ENCODE measurements at places on chromosomes 5 and 9.

- DNase-seq, result no peak
Observed at GRCh38 chr9:69976152-69976551, 67.5 kb upstream of the MAMDC2 start.

- DNase-seq, result no peak
Observed at GRCh38 chr9:122248448-122248865, 16.2 kb downstream of the RBM18 start.

DNA sequence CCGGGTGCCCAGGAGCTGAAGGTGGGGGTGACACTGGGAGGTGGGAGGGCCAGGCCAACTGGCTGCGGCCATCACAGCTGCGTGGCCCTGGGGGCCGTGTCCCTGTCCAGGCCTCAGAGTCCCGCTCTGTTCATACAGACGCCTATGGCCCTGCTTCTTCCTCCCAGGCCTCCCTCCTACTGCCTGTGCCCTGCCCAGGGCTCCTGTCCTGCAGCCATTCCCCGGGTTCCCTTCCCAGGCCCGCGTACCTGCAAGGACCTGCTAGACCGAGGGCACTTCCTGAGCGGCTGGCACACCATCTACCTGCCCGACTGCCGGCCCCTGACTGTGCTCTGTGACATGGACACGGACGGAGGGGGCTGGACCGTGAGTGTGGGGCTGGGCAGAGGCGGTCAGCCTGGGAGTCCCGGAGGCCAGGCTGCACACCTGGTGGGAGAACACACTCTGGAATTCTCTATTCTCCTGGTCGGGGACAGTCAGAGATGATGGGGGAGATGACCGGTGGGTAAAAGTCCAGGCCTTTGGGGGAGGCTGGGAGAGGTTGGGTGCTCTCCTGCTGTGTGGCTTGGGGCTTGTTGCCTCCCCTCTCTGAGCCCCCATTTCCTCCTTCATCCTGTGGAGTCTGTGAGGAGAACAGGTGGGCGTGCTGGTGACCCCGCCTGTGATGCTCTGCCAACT, 4.5 kb downstream of the FCN2 start:
- DNase-seq, result no peak

GRCh38 chr9:114099669-114100270, 678 bp upstream of the KIF12 start:
- no peak for DNase-seq

DNA sequence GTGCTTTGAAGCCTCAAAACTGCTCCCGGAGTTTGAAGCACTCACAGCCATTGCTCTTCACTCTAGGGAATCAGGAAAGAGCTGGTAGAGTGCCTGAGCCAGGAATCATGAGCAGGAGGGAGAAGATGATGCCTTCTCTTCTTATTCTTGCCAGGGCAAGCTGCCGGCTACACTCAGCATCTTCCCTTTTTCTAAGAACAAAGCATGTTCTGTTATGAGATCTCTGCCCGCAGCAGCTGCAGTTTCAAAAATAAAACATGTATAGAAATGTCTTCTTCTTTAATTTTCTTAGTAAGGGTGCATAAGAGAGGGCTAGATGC, 57.9 kb upstream of the RICTOR start:
- DNase-seq, result no peak

DNA sequence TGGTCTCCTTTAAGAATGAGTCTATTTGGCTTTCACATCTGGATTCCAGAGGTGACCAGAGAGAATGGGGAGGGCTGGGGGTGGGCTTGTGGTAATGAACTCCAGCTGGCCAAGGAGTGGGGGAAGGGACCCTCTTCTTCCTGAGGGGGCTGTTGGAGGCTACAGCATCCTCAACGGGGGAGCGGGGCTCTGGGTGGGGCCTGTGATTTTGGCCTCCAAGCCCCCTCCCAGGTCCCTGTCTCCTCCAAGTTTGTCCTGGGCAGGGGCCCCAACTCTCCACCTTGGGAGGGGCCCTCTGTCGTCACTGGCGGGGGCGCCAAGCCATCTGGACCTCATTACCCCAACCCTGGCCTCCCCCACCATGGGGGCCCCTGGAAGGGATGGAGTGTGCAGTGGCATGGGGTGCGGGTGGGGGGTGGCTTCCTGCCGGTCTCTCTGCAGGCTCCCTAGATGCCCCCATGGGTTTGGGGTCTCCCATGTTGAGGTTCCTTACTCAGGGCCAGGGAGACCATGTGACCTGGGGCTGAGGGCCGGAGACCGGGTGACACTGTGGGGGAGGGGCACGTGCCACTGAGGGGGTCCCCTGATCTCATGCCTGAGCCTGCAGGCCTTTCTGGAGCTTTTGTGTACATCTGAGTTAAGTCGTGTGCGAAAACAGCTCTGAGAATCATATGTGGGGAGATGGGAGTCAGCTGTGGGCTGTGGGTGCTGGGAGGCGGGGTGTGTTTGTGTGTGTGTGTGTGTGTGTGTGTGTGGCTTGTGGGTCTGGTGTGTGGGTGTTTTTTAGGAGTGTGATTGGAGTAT, 32.4 kb downstream of the GOLGA2 start:
- no peak for DNase-seq

DNA sequence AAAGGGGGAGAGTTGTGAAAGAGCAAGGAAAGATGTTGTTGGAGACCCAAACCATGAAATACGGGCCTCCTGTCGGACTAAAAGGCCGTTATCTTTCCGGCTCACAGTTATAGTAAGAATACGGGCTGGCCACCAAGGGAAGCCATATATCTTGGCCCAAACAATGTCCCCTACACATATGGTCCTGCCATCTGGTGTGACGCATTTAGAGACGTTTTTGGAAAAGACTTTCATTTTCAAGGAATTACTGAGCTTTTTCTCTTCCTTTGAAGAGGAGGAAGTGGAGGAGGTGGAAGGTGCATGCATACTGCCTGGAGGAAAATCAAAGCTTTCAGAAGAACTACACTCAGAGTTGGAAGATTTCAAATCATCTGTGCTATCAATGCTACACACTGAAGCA, 26.7 kb downstream of the PWWP2A start:
- no peak for DNase-seq

- no peak for DNase-seq
Observed at GRCh38 chr5:42828671-42829070, 17.0 kb upstream of the SELENOP start.
